Hippocampal formation (tissue), 2 donors: ENCODE measurements at places on chromosomes 5 and 9.

DNA sequence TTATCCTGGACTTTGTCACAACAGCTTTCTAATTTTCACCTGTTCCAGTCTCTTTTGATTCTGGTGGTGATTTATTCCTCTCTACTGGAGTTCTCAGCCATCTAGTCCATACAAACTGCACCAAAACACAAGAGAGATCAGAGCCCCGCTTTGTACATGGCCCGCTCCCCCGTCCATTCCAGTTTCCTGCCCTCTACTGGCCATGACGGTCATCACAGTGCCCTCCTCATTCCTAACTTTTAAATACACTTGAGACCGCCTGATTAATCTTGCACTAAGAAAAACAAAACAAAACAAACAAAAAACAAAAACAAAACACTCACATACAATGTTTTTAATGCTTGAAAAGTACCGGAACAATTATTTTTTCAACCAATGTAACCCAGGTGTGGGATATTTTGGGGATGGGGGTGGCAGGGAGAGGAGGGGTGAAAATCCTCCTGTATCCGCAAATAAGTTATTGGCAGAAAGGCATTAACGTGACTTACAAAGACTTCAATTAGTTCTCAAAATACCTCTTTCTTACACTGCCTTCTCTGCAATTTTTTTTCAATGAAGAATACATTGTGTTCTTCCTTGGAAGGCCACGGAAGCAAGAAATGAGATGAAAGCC is 84.8 kb upstream of the PAM start:
- DNase-seq, result no peak

- no peak for DNase-seq
These were observed 173.2 kb downstream of the PBX3 start for GRCh38 chr9:125920402-125920801.

DNA sequence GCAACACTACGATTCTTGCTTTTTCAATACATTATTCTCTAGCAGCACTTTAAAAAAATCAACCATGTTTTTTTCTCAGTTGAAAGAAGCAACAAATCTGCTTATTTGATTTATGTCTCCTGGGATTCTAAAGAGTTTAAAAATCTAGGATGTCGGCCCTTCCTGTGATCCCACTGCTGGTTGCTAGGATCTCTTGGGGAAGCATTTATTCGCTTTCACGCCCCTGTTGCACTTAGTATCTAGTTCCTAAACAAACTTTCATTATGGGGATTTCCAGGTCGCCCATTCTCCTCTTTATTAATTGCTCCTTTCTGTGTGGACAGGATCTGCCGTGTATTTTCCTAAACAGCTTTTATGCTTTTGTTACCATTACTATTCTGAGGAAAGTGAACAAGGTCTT is 313.5 kb downstream of the AGTPBP1 start:
- no peak for DNase-seq

DNA sequence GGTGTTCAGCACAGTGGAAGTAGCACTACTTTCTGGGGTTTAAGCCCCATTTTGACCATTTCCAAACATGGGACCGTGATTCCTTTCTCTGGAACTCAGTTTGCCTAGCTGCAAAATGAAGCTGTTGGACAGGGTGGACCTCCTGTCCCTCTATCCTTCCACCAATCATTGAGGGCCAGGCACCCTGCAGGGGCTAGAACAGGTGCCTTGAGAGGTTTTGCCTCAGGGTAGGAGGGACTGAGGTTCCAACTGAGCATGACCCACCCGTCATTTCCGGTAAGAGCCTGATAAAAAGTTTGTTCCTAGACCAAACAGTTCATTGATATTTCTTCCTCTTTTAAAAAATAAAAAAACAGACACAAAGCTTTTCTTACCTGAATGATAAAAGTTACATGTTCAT is 116.5 kb downstream of the MVB12B start:
- no peak for DNase-seq

DNA sequence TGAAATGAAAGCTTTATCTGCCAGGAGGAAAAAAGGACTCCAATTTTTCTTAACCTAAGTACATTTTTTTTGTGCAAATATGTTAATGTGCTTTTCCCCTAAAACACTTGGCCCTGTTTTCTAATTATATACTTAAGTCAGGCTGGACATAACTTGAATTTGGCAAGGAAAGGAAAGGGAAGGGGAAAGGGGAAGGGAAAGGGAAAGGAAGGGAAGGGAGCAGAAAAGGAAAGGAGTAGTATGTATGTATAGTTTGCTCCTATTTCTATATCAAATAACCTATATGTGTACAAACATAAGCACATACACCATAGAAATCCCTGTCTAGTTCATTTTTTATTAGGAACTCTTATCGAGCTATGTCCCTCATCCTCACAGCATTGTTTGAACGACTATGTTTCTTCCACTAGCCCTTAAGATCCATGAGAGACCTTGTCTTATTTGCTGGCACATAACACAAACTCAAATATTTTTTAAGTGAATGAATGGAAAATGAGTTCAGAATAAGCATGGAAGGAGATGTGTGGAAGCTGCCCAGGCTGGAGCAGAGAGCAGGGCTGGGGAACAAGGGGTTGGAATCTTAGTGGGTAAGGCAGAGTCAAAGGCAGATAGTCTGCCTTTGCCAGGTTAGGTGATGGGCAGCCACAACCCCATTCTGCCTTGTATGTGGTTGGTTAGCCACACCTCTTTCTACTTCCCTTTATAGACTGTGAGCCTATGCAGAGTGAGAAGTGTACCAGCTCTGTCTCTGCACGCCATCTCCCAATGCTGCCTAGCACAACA is 70.0 kb downstream of the KLHL3 start:
- no peak for DNase-seq

DNA sequence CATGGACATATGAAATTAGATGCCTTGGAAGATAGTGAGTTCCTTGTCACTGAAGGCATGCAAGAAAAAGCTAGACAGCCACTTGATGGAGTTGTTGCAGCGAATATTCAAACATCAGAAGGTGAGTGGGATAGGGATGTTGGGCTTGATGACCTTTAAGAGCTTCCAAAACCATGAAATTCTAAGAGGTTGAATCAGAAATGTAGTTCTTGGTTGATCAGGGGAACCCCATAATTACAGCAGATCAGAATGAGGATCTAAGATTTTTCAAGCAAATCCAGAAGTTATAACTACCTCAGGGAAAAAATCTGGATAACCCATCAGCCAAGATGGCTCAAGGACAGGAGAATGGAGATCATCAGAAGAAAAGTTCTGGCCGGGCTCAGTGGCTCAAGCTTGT is 244.3 kb upstream of the NR4A3 start:
- no peak for DNase-seq

DNA sequence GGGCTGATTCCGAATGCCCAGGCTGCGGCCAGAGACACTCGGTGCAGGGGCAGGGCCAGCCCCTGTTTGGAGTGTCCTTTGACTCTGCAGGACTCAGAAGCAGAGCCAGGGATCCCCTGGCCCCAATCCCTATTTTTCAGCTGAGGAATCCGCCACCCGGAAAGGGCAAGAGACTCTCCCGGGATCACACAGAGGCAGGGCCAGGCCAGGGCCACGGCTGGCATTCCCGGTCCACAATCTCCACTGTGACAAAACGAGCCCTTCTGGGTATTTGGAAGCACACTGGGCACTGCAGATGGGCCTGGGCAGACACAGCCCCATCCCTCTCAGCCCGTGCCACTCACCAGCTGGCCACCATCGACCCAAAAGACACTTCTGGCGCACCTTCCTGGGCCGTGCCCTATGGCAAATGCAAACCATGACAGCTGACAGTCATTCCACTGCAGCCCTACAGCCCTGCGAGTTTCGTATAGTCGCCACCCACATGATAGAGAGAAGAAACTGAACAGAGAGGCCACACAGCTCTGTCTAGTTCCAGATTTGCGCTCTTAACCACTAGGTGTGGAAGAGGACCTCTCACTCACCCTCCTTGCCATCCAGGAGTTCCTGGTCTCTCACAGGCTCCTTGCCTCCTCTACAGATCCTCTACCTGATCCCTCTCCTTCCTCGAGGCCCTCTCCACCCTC is 13.3 kb downstream of the NR5A1 start:
- no peak for DNase-seq

- DNase-seq, result no peak
These were observed 885.7 kb downstream of the NR2F1-AS1 start for GRCh38 chr5:92695123-92696003.

GRCh38 chr5:177328545-177329231 is 17.0 kb upstream of the MXD3 start:
- no peak for DNase-seq

- no peak for DNase-seq
These were observed 172.3 kb downstream of the GNA14 start for GRCh38 chr9:77475641-77476473.

DNA sequence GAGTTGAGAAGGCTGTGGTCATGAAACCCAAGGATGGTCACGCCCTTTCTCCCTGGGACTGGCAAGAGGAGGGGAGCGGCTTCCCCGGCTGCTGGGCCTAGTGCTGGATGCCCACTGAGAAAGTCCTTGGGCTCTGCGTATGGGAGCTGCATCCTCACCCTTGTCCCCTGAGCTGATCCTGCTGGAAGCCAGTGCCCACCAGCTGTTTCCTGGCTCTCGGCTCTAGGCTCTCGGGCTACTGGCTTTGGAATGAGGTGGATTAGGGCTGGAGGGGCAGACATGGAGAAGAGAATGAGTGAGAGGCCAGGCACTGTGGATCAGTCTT is 149.3 kb upstream of the PPP1R26 start:
- no peak for DNase-seq

DNA sequence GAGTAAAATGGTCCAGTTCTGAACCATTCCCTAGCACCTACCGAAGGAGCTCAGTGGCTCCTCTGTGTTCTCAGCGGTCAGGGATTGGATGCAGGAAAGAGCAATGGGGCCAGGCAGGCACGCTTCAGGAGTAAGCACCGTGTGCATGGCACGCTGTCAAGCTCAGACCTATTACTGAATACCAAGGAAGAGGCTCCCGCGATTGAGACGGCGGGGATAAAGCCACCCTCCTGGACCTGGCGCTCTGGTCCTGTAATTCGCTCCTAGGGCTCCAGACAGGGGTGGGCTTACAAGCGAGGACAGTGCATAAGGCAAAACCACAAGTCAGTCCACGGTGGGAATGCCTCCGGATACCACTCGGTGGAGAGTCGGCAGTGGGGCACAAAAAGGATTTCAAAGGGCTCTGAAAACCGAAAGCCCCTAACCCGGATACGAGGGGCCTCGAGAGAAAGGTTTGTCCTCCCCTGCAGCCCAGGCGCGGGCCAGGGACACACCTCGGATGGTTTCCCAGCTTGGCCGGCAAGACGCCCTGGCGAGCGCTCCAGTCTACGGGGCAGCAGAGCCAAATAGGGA is 988 bp downstream of the OXCT1 start:
- no peak for DNase-seq

DNA sequence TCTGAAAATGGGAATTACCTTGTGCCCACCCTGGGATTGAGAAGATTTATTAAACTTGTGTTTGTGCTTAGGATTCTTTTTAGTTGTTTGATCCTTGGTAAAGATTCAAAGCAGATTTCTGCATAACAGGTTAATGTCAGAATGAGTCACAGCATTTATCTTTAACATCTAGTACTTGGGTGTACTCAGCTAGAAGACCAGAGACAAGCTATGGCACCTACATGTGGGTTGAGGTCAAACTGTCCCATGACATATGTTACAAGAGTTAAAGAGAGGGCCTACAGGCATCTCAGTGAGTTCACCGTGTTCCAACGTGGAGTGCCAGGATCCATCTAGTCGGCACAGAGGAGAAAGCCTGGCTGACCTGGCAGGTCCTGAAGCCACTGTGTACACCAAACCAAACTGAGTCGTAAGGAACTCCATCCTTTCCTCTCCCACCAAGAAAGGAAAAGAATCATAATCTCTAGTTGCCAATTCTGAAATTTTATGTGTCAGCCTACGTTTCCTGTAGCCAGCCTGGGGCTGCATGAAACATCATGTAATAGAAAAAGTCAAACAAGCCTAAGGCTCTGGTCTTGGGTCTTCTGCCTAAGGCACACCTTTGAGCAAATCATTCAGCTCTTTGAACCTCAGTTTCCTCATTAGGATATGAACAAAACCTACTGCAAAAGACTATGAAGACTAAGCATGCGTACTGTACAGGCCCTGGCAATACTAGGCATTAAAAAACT is 73.7 kb downstream of the RCL1 start:
- DNase-seq, result no peak

GRCh38 chr5:60020457-60020856 is 126.9 kb upstream of the PDE4D start:
- no peak for DNase-seq
